Esophagus mucosa (tissue), 1 donor: ENCODE measurements at places on chromosomes 1 and 21.

- peak; percentile 71 for ATAC-seq
Observed at GRCh38 chr1:118136187-118136941, 48.7 kb downstream of the SPAG17 start.

DNA sequence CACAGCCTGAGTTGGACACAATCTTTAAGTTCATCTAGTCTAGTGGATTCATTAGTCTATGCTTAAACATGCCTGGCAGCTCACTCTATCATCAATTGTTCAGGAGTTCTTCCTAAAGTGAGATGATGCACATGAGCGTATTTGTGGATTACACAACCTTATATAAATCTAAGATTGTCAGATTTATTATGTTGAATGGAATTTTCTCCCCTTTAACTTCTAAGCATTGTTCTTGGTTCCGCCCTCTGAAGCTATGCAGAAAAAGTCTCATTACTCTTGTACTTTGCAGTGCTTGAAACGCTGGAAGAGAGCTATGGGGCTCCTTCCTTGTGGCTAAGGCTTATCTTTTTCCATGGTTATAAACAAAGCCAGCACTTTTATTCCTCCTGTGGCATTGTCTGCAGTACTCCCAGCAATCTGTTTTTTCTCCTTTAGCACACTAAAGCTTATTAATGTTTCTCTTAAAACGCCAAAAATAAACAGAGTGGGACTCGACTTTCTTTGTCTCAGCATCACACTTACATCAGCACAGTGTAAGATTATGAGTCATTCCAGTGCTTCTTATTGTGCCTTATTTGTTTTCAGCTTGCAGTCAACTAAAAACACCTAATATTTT lies 316.8 kb upstream of the CAMK1G start:
- ATAC-seq, result peak; percentile 66

GRCh38 chr21:33544451-33545195 lies 1.8 kb downstream of the SON start:
- ATAC-seq, result no peak

GRCh38 chr1:43269627-43270375 lies at the start of gene TMEM125:
Gene TMEM125 (plus strand): TSS chr1:43269983. CDS start chr1:43272723, 2,740 bp downstream.
- ATAC-seq, result no peak

DNA sequence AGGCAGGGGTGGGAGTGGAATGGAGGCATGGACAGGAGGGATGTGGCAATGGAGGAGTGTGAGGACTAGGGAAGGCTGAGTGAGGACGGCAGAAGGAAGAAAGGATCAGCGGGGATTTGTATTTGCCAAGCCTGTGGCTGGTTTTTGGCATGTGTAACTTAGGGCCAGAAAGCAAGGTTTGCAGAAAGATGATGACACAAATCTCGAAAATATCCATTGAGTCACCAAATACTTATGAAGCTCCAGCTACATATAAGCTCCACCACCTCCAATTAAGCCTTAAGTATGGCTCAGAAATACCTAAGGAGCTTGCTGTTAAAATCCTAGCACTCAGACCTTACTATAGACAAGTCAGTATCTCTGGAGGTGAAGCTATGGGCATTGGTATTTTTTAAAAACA lies 90.1 kb downstream of the OMA1 start:
- ATAC-seq, result no peak

- ATAC-seq, result no peak
Observed at GRCh38 chr1:205088341-205088740, 4.1 kb upstream of the TMEM81 start.

DNA sequence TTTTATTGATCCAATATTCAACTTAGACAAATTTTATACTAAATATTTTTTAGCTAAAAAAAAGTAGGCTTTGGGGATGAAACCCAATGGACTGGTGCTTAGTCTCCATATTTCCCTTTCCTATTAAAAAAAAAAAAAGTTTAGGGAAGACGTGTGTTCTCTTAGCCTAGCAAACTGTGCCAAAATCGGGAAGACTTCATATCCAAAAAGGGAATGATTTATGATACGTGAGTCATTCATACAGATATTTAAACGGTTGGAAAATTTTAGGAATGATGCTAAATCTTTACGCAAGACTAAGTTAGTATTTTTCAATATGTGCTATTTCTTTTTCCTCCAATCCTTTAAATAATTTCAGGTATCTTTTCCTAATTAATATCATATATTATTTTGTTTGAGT lies 50.7 kb downstream of the SPATA17 start:
- no peak for ATAC-seq

GRCh38 chr1:43666608-43667007 lies 16.7 kb downstream of the KDM4A start:
- peak; percentile 88 for ATAC-seq

- no peak for ATAC-seq
Observed at GRCh38 chr1:154998818-154999570, 3.6 kb upstream of the ZBTB7B start.

DNA sequence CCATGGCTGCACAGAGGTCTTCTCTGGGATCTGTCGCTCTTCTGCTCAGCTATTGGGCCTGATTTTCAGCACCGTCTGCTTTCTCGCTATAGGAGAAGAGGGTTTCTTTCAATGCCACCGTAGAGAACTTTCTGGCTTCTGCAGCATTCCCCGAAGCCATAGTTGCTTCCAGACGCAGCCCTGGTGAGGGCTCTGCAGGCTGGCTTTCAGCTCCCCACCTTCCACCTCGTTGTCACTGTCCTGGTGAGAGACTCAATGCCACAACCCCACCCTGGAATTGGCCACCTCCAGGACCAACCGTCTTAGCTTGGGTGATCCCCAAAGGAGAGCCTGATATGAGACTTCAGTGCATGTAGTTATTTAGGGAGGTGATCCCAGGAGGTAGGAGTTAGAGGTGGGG lies 12.0 kb upstream of the PRKCZ start:
- ATAC-seq, result no peak

DNA sequence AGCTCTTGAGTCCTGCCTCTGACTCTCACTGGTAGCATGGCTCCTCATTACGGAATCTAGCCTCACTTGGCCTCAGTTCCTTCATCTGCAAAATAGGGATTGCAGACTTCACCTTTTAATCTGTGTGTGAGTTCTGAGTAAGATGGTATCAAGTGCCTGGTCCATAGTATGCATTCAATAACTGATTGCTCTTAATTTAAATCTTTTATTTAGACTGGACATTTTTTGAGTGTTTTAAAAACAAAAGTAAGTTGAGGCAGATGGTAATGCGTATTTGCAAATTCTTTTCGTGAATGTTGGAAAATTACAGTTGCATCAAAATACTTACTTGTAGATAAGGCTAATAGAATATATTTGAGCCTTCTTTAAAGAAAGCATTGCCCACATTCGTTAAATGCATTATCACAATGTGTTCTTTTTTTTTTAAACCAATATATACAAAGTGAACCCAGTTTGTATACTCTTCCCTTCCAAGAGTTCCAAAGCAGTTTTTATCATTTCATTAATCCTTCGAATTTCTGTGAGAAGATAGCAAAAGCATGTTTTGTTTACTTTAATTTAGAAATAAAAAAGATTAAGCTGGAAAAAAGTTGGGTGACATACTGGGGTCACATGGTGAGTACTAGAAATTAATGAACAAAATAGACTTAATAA lies 8.1 kb downstream of the DNM3 start:
- no peak for ATAC-seq

DNA sequence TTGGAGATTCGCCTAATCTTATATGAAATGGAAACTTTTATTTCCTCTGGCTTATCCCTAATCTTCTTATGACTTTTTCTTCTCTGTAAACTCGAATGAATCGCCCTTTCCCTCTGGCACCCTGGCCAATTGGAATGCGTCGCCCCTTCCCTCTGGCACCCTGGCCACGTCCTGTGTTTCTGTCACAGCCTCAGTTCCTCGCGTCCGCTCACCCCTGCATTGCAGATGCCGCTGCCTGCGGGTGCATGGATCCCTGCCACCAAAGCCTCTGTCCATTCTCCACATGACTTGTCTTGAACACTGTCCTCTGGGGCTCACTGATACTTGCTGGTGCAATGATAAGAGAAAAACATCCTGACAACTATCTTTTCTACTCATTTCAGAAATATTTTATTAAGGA lies 104.6 kb downstream of the ADARB1 start:
- no peak for ATAC-seq

DNA sequence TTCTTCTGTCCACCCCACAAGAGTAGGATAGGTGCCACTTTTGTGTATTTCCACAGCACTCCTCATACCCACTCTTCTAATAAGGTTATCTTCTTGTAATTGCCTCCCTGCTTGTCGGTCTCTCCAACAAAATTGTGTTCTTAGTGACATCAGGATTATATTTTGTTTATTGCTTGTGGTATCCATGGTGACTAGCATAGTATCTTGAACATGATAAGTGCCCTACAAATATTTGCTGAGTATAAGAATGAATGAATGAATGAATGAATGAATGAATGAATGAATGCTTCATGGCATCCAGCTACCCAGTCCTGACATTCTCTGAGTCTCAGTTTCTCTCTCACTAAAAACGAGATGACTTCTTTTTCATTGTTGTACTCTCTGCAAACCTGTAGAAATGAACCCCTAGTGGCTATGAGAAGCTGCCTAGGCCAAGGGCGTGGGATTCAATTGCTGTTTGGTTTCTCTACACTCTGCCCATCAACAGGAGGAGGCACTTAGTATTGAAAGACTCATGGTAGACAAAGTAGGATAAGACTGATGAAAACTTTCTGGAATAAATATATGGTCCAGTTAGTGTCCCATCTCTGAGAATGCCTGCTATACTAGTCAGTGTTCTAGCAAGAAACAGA lies 121.0 kb downstream of the TMEM53 start:
- ATAC-seq, result no peak

DNA sequence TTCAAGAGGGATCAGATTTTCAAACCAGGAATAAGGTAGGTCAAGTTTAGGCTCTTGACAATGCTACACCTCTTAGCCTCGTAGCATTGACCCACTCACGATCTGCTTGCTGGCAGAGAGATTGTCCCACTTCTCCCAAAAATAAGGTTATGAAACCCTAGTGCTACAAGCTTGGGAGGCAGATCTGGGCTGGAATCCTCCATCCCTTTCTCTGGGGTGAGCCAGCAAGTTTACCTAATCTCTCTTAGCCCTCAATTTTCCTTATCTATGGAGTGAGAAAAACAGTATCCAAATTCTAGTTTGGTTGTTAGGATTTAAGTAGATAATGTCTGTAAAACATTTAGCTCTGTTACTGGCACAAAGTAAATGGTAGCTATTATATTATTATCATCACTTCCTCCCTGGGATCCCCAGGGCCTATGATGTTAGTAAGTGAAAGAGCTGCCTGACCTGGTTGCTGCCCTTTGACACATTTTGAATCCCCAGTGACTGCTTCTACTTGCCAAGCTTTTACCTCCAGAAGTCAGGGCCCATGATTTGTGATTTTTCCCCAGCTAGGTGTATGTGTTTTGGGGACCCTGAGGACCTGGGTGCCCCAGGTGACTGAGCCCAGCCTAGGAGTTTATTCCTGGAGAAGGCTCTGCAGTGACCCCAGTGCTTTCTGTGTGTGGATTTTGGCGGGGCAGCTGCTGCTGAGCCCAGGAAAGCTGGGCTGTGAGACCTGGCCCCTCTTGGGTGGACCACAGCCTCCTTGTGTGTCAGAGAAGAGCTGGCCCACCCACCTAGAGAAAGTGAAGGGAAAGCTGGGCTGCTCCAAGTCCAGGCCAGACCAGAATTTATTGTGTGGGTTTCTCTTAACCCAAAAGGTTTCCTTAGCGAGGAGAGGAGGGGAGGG lies 48.2 kb upstream of the VANGL1 start:
- no peak for ATAC-seq

DNA sequence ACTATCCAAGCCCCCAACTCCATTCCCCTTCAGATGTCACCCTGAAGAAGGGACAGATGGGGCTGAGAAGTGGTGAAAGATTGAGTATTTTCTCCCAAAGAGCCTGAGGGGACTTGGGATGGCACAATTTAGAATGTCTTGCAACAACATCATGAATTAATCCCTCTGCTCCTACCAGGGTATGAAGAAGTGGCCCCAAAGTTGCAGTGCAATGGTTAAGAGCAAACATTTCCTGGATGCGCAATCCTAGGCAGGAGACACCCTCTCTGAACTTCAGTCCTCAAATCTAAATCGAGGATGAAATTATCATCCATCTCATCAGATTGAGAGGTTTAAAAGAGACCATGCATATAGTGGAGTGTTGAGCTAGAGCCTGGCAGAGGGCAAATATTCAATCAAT lies 28.6 kb upstream of the CITED4 start:
- no peak for ATAC-seq

- no peak for ATAC-seq
Observed at GRCh38 chr1:8665833-8666232, 151.6 kb downstream of the RERE start.

DNA sequence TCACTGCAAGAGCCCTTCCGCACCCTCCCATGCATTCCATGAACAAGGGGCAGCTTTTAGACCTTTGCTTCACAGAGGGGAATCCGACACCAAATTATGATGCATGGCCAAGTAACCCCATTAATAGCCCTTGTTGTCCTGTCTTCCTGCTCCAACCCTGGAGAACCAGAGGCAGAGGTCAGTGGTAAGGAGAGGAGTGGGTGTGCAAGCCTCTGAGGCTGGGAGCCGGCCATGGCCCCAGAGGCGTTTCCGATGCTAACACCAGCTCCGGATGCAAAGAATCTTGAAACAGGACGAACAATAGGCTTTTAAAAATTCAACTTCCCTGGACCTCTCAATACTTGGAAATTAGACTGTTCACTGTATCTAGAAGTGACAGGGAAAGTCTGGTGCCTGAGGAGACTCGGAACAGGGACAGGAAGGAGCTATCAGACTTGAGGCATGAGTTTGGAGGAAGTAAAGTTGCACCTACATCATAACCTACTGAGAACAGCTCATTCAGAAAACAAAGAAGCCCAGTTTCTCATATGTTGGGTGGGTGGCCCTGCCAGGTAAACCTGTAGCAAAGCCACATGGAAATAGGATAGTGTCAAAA lies 101.2 kb upstream of the ERG start:
- ATAC-seq, result no peak

DNA sequence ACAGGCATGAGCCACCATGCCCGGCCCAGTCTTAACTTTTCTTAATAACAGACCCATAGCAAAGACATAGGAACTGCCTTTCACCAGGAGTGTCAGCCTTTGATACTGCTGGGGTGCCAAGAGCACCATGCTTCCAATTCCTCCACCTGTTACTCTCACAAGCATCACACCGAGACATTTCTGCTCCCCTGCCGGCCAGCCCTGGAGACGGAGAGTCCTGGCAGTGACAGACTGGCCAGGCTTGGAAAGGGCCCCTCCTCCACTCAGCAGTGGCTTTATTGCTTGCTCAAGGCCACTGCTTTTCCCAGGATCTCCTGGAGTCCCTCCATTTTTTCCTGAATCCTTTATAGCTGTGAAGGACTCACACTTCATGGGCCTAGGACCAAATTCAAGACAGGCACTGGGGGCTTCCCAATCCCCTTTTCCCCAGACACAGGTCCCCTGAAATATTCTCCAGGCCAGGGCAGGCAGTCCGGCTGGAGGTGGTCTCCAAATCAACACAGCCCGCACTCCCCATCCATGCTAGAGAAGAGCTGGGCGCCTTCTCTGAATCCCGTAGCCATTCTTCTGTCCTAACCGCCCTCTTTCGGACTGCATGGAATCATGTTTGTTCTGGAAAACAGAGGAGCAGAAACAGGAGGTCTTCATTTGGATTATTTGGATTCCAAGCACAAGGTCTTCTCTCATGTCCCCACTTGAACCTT lies 25.5 kb upstream of the PTPRF start:
- ATAC-seq, result no peak

- ATAC-seq, result no peak
Observed at GRCh38 chr1:170262276-170262939, 116.6 kb downstream of the NTMT2 start.
